Gastroesophageal sphincter (tissue), 4 donors: ENCODE measurements at places on chromosomes 2 and 18.

DNA sequence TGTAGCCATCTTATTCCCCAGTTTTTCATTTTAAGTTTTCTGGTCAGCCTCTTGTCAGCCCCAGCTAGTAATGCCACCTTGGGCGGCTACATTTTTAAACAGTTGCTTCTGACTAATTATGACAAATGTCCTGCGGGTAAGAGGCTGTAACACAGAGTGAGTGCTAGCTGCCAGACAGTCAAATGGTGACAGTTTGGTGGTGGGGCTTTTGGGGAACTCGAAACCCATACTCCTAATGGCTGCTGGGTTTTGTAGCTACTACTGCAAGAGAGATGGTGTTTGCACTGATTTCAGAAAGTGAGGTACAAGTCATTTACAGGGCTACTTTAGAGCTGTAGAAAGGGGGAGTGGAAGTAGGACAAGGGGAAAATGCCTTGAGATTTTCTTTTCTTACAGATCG lies 48.2 kb downstream of the ZCCHC2 start:
- ATAC-seq, result no peak

- ATAC-seq, result no peak
Measured at GRCh38 chr18:28522236-28522635, 345.3 kb upstream of the CDH2 start.

GRCh38 chr2:95034221-95034620 lies 8.7 kb downstream of the MAL start:
- ATAC-seq, result no peak

GRCh38 chr2:150309311-150310080 lies 178.0 kb downstream of the RND3 start:
- ATAC-seq, result no peak

DNA sequence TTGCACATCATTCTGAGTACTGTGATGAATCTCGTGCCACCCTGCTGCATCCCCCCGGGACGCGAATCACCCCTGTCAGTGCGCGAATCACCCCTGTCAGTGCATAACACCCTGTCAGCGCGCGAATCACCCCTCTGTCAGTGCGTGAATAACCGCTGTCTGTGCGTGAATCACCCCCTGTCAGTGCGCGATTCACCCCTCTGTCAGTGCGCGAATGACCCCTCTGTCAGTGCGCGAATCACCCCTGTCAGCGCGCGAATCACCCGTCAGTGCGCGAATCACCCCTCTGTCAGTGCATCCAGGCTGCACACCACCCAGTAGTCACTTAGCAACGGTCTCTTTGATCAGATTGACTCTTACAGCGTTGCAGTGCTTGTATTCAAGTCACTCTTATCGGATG lies 134.4 kb upstream of the TPO start:
- ATAC-seq, result no peak

DNA sequence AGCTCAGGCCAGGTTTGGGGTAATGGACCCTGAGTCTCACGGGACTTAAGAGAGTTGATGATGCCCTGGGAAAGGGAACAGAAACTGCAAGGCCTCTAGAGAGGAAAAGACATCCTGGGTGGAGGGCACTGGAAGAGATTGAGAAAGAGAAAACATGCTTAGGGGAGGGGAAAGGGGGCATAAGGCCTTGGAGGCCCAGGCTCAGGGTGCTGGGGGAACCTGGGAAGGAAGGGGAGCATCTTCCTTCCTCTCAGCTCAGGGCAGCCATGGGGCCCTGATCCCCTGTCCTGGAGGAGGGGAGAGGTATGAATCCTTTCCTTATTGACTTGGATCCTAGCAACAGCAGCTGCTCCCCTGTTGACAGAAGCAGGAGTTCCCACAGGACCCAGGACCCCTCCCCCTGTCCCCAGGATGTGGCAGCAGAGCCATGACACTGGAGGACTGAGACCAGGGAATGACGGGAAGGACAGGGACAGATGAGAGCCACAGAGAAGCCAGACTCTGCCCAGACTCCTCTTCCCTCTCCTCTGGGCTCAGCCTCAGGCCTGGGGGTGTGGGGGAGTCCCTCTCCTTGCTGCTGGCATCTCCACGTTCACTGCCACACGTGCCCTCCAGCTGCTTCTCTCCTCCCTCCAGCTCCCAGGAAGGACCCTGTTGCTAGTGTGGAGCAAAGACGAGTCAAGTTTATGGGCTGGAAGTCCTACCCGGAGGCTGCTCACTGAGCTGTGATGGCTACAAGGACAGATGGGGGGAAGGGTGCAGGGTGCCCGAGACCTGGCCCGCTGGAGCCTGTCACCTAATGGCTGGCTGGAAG lies 815 bp downstream of the GPBAR1 start:
- ATAC-seq, result no peak

- peak; percentile 65 for ATAC-seq
Measured at GRCh38 chr2:174617120-174617519, 19.5 kb upstream of the WIPF1 start.

- no peak for ATAC-seq
Measured at GRCh38 chr18:23244401-23244800, 109.1 kb downstream of the CABLES1 start.

DNA sequence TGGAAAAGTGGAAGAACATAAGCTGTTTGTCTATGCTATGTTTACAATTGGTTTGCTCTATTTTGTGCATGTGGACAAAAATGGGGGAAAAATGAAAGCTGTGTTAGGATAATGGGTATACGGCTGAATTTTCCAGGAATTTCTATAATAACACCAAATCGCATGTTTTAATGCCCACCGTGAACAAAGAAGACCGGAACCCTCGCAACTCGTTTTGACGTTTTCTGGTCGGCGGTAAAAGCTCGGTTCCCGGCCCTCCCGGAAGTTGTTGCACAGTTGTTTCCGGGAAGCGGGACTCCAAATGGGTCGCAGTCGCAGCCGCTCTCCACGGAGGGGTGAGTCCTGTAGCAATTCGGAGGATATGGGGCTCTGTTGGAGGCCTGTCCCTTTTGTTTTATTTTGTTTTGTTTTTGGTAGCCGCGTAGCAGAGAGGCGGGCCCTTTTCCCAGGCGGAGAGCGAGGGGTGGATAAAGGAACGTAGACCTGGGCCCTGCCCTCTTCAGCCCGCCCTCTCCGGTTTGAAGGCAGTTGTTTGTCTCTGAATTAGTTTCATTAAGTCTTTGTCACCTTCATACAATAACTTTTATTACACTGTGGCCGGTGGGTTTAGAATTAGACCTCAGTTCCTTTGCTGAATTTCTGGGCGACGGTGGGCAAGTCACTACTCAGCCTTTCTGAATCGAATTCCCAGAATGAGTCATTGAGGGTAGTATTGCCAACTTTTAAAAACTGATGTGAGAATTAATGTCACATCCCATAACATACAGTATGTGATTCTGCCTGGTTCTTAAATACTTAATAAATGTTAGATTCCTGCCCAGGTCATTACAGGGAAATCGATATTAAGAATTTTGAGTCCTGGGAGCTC lies at the start of gene SNRNP27:
Gene SNRNP27, plus strand, starts transcription at position 273 of the 868 bp plus-strand sequence. Its CDS starts 29 bp downstream, at position 302.
- peak; percentile 87 for ATAC-seq

- ATAC-seq, result peak; percentile 57
Measured at GRCh38 chr2:70124983-70125480, 37.8 kb downstream of the PCBP1 start.

DNA sequence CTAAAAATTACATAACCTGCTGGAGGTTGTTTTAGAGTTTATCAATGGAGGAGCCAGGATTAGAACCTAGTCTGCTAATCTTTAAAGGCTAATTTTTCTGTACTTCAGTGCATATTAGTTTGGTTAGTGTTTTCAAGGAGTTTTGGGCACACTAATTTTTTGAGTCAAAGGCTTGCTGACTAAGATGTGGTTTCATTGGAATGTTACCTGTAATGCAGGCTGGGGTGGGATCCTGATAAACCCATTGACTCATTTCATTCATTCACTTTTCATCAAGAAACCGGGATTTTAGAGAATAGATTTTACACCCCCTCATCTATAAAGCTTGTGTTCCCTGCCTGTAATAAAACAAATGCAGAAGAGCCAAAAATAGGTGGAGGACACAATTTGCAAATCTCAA lies 91.9 kb upstream of the IL1R2 start:
- ATAC-seq, result no peak

- no peak for ATAC-seq
Measured at GRCh38 chr2:149679286-149679685, 91.7 kb upstream of the MMADHC start.

DNA sequence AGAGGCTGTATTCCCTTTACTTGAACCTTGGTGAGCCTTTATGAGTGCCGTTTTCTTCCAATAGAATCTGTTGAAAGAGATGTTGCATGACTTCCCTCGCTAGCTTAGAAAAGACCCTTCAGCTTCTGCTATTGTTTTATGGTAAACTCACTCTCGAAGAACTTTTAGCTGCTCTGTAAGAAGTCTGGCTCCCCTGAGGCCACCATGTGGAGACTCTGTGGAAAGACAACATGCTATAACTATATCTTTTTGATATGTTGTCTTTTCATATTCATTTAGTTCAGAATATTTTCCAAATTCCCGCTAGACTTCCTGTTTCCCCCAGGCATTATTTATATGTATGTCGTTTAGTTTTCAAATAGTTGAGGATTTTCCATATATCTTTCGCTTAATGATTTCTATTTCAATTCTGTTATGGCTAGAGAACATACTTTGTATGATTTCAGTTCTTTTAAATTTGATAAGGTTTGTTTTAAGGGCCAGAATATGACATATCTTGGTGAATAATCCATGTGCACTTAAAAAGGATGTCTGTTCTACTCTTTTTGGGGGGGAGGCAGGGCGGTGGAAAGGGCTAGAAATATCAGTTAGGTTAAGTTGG lies 64.1 kb downstream of the PTPN4 start:
- no peak for ATAC-seq

GRCh38 chr2:8003462-8004075 lies 678.3 kb upstream of the ID2 start:
- ATAC-seq, result peak; percentile 89

DNA sequence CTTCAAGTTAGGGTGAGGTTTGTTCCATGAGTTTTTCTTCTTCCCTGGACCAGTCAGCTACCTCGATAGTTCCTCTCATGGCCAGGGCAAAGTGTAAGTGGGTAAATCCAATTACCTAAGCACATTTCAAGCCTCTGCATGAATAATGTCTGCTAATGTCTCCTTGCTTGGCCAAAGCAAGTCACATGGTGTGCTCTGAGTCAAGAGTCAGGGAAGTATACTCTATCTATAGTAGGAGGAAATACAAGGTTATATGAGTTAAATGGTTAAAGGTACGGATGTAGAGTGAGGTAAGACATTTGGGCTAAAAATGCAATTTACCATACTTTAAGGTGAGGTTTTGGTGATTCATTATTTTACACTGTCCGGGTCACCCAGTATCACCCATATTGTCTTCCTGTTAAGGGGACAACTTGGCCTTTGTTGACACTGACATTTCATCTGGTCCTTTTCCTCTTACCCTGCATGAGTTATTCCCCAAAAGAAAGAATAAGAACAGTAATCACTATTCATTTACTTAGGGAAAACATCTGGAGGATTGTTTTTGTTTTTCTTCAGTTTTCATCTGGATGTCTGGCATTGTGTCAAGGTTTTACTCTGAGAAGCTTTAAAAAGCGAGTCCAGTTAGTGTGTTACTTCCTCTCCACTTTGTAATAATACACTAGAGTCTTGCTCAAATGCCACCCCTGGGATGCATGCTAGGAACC lies 405.5 kb downstream of the RND3 start:
- no peak for ATAC-seq

GRCh38 chr2:84472856-84473565 lies 13.9 kb upstream of the SUCLG1 start:
- no peak for ATAC-seq

- ATAC-seq, result no peak
Measured at GRCh38 chr2:102106133-102106556, 36.4 kb upstream of the IL1R1 start.

DNA sequence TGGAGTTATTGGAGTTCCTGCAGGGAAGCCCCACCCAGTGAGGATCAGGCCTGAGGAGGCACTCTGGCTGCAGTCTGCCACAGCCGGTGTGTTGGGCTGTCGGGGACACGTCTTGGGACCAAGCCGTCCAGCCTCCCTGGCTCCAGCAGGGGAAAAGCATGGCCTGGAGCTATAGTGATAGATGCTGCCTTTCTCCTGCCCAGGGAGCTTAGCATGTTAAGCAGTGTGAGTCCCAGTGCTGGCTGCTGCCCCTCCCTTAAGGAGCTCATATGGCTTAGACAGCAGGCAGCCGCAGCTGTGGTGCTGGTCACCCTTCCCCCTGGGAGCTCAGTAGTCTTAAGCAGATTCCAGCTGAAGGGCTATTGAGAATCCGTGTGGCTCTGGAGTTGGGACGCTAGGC lies 78.9 kb downstream of the CERS6 start:
- no peak for ATAC-seq

GRCh38 chr2:169743549-169743948 lies 9.9 kb downstream of the KLHL23 start:
- no peak for ATAC-seq

GRCh38 chr2:113686537-113686936 lies 59.5 kb downstream of the RABL2A start:
- no peak for ATAC-seq

- no peak for ATAC-seq
Measured at GRCh38 chr2:147098940-147099339, 745.9 kb upstream of the ACVR2A start.

DNA sequence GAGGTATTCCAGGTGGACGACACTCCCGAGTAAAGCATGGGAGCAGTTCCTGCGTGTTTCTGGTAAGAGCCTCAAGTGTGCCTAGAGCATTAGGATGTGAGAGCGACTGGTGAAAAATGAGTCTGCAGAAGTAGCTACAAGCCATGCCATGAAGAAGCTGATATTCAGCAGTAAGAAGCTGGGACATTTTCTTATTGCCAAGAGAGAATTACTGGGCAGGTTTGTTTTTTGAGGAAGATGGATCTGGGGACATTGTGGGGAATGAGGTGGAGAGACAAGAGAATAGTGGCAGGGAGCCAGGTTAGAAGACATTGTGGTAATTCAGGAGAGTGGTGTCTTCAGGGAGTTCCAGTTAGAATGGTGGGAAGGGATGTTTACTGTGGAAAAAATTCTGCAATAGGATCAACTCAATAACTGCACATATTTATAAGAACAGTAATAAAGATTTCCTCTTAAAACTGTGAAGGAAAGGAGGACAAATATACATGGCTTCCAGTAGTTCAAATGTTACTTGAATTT lies 38.2 kb downstream of the CRIM1 start:
- ATAC-seq, result no peak

DNA sequence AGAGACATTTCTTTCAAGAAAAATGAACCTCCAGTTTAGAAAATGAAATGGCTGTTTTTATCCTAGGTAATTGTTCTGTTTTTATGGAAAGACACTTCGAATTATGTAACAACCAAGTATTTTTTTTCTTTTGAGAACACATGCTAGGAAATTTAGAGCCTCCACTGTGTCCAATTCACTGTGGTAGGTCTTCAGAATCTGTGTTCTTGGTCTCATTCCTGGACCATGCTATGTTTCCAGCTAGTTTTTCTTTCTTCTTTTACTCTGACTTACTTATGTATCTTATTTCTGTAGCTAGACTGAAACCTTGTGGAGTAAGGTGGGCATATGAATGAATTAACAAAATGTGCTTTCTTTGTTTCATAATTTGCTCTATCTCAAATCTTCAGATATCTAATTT lies 391.7 kb upstream of the KLHL29 start:
- ATAC-seq, result no peak

- peak; percentile 84 for ATAC-seq
Measured at GRCh38 chr2:136000502-136000901, 15.1 kb upstream of the DARS1 start.

GRCh38 chr2:67726416-67726815 lies 329.3 kb downstream of the ETAA1 start:
- ATAC-seq, result no peak
